ENCODE measurements at places on chromosomes 1 and 21. TPM values are rescaled to one million over a fixed set of nuclear protein-coding genes. Genes with fewer than 3 reads are reported as not detected.

- no peak overlapping the region for H3K27ac ChIP-seq
- no peaks in the 10 kb centered on the region for H3K27me3 ChIP-seq
Observed at GRCh38 chr1:41169066-41169798, 72.9 kb downstream of the SCMH1 start.

DNA sequence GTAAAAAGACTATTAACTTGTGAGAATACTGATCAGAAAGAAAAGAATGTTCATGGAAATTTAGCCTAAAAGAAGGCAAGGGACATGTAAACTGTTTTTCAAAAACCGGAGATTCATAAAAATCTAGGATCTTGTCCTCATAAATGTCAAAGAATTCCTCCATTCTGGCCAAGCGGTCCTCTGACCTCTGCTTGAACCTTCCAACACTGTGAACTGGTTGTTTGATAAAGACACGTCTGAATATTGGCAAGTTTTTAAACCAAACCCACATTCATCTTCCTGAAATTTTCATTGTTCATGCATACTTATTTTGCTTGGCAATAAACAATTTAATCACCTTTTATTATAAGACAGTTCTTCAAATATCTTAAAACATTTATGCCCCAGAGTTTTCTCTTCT lies 19.8 kb downstream of the ASPM start:
- H3K27ac ChIP-seq, result no peak overlapping the region
- no peak overlapping the region for H3K4me3 ChIP-seq
- no peaks in the 10 kb centered on the region for H3K4me1 ChIP-seq

DNA sequence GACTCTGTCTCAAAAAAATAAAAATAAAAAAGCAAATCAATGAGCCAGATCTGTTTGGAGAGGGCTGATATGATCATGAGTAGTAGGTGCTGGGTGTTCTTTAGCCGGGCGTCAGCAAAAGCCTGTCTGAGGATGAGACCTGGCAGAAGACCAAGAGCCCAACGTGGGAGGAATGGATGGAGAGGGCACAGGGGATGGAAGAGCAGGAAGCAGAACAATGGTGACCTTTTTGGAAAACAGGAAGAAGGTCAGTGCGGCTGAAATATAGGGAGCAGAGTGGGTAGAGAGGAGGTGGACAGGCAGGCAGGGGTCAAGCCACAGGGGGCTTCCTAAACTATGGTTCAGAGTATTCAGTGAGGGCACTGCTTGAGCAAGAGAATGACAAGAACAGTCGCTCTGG lies 30.9 kb downstream of the VWA5B1 start:
- H3K36me3 ChIP-seq, result no peaks in the 10 kb centered on the region
- no peak for DNase-seq
- no peaks in the 10 kb centered on the region for H3K4me1 ChIP-seq
- H3K27me3 ChIP-seq, result no peaks in the 10 kb centered on the region
- no peak overlapping the region for H3K27ac ChIP-seq
- H3K4me3 ChIP-seq, result no peak overlapping the region

DNA sequence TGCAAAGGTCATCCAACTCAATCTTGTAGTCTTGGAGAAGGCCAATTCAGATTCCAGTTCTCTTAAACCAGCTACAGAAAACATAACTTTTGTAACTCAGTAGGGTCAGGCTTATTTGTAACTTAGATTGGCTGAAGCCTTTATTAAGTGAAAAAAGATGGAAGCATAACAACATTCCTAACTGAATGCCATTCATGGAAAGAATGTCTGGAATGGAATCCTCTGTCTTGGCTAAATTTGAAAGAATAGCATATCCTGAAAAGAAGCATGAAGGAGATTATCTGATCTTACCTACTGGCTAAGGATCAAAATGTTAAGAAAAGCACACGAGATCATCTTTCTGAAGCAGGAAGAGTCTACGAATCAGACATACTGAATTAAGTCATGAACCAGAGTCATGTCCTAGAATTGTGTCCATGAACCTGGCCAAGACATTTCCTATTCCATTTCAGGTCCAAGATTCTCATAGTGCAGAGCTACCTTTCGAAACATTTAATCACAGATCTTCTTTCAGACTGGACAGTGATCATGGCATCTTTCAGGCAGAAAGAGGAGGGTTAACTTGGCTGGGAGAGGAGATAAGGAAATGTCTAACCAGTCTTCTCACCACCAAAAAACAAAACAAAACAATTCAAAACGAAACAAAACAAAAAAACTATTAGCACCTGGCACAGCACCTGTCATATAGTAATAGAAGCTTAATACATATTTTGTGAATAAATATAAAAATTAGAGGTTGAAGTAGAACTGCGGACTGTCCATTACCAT lies 75.6 kb downstream of the XCL2 start:
- H3K36me3 ChIP-seq, result no peaks in the 10 kb centered on the region
- DNase-seq, result no peak
- H3K4me3 ChIP-seq, result no peak overlapping the region
- no peaks in the 10 kb centered on the region for H3K4me1 ChIP-seq

DNA sequence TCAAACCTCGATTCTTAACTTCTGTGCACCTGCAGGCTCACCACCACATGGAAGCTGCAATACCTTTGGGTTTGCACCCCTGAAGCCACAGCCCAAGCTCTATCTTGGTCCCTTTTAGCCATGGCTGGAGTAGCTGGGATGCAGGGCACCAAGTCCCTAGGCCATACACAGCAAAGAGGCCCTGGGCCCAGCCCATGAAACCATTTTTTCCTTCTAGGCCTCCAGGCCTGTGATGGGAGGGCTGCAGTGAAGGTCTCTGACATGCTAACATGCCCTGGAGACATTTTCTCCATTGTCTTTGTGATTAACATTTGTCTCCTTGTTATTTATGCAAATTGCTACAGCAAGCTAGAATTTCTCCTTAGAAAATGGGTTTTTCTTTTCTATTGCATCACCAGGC lies 79.2 kb downstream of the PRRX1 start:
- no peaks in the 10 kb centered on the region for H3K36me3 ChIP-seq
- DNase-seq, result no peak
- no peaks in the 10 kb centered on the region for H3K27me3 ChIP-seq
- no peaks in the 10 kb centered on the region for H3K4me1 ChIP-seq
- H3K27ac ChIP-seq, result no peak overlapping the region

DNA sequence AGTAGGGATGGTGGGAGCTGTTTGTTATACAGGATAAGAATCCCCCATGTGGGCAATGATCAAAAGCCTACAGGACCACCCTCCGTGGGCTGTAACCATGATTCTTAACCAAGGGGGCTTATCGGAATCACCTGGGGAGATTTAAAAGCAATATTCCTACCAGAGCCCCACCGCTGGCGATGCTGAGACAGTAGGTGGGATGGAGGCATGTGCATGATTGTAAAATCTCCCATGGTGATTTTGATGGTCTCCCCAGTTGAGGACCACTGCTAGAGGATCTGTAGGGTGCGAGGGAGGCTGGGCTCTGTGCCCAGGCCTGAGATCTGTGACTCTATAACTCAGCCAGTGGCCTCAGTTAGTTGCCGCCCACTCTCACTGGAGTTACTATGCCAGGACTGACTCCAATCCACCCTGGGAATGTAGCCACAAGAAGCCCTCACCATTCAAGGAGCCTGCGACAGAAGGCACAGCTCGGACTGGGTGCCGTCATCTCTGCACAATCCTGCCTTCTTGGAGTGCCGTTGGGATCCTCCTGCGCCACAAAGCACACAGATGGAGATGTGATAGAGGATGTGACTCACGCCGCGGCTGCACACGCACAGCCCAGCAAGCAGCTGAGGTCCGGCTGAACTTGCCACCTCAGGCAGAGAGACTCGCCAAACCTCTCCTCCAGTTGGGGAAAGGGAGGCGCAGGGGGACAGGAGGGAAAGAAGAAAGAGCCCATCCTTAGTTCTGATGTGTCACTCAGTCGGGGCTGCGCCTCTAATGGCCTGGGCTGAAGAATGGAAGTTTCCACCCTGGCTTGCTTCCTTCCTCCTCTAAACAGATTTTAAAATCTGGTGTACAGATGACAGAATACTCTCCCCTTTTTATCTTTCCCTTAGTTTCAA lies 26.5 kb downstream of the AKNAD1 start:
- no peaks in the 10 kb centered on the region for H3K27me3 ChIP-seq
- DNase-seq, result peak; percentile 22
- no peaks in the 10 kb centered on the region for H3K36me3 ChIP-seq
- H3K27ac ChIP-seq, result no peak overlapping the region
- H3K4me1 ChIP-seq, result no peaks in the 10 kb centered on the region
- no peak overlapping the region for H3K4me3 ChIP-seq

GRCh38 chr1:109216662-109217061 lies 2.9 kb downstream of the SARS1 start:
- DNase-seq, result no peak
- H3K27ac ChIP-seq, result no peak overlapping the region
- peaks cover 24% of the 10 kb centered on the region for H3K4me1 ChIP-seq
- H3K36me3 ChIP-seq, result no peaks in the 10 kb centered on the region
- no peaks in the 10 kb centered on the region for H3K27me3 ChIP-seq

- peak overlapping the region; percentile 23 for H3K4me3 ChIP-seq
- H3K27me3 ChIP-seq, result no peaks in the 10 kb centered on the region
- DNase-seq, result no peak
- no peaks in the 10 kb centered on the region for H3K36me3 ChIP-seq
- no peak overlapping the region for H3K27ac ChIP-seq
Observed at GRCh38 chr1:114152508-114153260, 985 bp downstream of the SYT6 start.

DNA sequence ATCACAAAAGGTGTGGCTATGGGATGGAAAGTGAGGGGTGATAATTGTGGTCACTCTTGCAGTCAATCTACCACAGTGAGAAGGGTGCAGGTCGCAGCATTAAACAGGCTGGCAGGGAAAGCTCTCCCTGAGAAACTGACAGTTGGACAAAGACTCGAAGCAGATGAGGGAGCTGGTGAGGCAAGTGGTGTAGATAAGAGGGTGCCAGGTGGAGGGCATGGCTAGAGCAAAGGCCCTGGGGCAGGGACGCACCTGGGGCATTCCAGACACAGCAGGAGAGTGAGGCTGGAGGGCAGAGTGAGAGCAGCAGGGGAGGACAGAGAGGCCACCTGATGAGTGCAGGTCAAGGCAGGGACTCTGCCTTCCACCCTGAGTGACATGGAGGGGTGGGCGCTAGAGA lies 264.8 kb downstream of the PRDM2 start:
- no peaks in the 10 kb centered on the region for H3K27me3 ChIP-seq
- no peaks in the 10 kb centered on the region for H3K4me1 ChIP-seq
- no peak overlapping the region for H3K27ac ChIP-seq
- no peaks in the 10 kb centered on the region for H3K36me3 ChIP-seq
- DNase-seq, result no peak

DNA sequence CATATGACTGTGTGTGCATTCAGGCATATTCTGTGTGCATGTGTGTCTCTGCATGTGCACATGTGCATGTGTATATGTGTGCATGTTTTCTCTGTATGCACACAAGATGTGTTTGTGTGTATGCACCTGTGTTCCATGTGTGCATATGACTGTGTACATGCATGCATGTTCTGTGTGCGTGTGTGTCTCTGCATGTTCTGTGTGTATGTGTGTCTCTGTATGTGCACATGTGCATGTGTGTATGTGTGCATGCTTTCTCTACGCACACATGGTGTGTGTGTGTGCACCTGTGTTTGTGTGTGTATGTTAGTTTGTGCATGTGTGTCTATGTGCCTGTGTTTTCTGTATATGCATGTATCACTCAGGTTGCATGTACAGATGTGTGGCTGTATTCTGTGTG lies 42.3 kb downstream of the AJAP1 start:
- no peaks in the 10 kb centered on the region for H3K4me1 ChIP-seq
- H3K27ac ChIP-seq, result no peak overlapping the region
- no peaks in the 10 kb centered on the region for H3K27me3 ChIP-seq
- no peak overlapping the region for H3K4me3 ChIP-seq
- H3K36me3 ChIP-seq, result no peaks in the 10 kb centered on the region

GRCh38 chr1:94919241-94920030 lies 7.5 kb downstream of the CNN3 start:
- H3K36me3 ChIP-seq, result no peaks in the 10 kb centered on the region
- H3K4me3 ChIP-seq, result no peak overlapping the region
- no peak for DNase-seq
- H3K4me1 ChIP-seq, result no peaks in the 10 kb centered on the region
- H3K27ac ChIP-seq, result no peak overlapping the region
- no peaks in the 10 kb centered on the region for H3K27me3 ChIP-seq

DNA sequence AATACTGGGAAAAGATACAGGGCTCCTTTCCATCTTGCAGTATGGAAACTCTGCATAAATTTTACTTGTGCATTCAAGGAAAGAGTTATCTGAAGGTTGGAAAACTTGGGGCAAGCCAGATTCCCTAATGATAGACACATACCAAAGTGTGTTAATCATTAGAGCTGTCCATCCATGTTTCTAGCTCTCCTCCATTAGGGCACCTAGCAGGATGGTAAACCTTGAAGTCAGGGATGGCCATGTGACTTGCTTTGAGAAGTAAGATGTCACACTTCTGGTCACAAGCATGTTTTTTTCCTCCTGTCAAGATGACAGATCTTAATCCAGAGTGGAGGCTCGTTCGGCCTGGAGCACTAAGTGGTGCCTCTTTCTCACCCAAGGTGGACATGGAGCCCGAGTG lies 241.9 kb upstream of the RUNX1 start:
- H3K4me1 ChIP-seq, result no peaks in the 10 kb centered on the region
- H3K27me3 ChIP-seq, result no peaks in the 10 kb centered on the region
- H3K36me3 ChIP-seq, result no peaks in the 10 kb centered on the region
- no peak overlapping the region for H3K4me3 ChIP-seq
- H3K27ac ChIP-seq, result no peak overlapping the region
- DNase-seq, result no peak

DNA sequence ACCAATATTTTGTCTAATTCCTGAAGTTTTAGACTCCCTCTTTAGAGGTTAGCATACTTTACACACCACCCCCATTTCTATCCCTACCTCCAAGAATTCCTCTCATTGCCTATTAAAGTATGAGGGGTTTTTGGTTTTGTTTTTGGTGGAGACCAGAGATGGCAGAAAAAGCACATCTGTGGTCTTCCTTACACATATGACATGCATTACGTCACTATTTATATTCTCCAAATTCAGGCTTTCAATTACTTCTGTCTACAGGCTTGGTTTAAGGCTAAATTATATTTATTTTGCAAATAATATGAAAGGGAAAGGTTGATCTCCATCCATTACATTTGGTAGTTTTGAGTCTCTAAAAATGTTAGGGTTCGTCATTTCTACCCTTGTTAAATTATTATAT lies 674.6 kb downstream of the LMO4 start:
- no peaks in the 10 kb centered on the region for H3K4me1 ChIP-seq
- H3K27me3 ChIP-seq, result no peaks in the 10 kb centered on the region
- no peak overlapping the region for H3K4me3 ChIP-seq

DNA sequence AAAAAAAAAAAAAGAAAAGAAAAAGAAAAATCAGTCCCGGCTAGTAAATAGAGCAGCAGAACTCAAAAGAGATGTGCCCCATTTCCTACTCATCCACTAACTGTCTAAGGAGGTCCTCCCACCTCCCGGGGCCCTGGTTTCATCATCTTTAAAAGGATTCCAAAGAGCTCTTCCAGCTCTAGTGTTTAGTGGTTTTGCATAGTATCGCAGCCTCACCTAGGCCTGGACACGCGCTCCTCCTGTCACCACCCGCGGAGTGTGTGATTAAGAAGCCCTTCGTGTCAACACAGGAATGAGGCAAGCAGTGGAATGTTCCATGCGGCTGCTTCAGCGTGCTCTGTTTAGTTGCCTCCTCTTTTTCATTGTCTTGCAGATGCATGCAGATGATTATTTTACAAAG lies 49.0 kb downstream of the LBR start:
- no peak overlapping the region for H3K27ac ChIP-seq
- H3K4me1 ChIP-seq, result no peaks in the 10 kb centered on the region
- H3K27me3 ChIP-seq, result no peaks in the 10 kb centered on the region
- no peaks in the 10 kb centered on the region for H3K36me3 ChIP-seq
- DNase-seq, result no peak

Gene NR1I3
- total RNA-seq, result not detected

Gene RAB7B
- 0.44 TPM for total RNA-seq

Gene ACTL8
- total RNA-seq, result not detected

Measured in pancreas (tissue), 10 donors.